Stimulated activated CD4-positive, alpha-beta T cell treated with anti-CD3 and anti-CD28 coated beads, Interleukin-1b, Interleukin-23, amount 100 ng/mL, for 1 hour (primary cell): ENCODE measurements at places on chromosomes 4 and X.

DNA sequence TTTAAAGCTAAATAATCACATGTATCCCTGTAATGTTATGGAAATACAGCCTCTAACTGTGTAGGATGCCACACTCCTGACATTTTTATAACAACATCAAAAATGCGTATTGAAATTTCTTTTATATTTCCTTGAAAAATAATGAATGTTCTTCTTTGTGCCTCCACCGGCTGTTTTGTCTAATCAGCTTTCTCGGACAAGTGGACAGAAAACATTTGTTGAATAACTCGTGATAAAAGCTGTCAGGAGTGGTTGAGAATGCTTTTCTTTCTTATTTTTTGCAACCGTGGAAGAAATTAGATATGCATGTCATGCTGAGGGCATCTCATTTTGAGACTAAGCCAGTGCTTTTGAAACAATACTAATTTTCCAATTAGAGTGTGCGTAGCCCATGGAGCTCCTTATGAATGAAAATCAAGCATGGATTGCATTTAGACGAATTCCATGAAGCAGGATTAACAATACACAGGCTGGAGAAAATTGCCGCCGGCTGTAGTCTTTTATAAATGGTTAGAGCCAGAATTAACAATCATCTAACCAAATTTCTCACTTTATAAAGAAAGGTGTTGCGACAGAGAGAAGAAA is 614.5 kb upstream of the LCORL start:
- no peak for DNase-seq

- no peak for DNase-seq
Measured at GRCh38 chr4:75007891-75008290, 75.0 kb downstream of the PARM1 start.

- no peak for DNase-seq
Measured at GRCh38 chr4:176784816-176785215, 7.9 kb downstream of the VEGFC start.

DNA sequence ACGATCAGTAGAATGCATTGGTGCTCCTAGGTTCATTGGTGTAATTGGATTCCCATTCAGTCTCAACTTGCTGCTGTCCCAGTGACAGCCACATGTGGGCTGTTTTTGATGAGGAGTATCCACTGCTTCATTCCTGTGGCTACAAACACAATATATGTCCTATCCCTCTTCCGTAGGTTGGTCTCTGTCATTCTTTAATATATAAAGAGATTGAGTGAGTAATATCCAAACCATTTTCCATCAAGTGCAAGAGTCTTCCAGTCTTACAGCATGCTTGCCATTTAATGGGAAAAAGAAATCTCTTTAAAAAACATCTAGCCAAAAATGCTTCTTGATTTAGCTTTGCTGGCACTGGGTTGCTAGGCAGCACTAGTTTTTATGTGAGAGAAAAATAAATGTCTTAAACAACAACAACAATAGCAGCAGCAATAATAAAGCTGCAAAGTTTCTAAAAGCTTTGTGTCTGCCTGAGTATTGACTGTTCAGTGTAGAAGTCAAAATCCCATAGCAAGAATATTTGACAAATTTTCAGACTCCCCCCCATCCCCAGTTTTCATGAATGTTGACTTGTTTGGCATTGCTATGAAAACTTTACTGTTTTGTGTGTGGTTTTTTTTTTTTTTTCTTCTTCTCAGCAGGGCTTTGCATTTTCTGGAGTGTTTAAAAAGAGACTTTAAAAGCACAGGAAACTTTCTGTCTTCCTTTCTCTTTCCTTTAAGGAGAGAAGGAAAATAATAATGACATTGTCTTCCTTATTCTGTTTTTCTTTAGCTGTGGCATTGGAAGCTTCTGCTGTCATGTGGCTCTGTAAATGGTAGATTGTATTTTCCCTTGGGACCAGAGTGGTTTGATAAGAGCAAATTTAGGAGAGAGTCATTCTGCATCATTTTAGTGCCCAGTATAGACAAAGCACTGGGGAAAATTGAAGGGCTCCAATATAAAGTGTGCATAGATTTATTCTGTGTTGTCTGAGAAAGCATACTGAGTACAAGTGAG is 244.3 kb downstream of the ARHGAP10 start:
- DNase-seq: no peak

GRCh38 chr4:23235628-23236390 is 543.1 kb downstream of the GBA3 start:
- no peak for DNase-seq

DNA sequence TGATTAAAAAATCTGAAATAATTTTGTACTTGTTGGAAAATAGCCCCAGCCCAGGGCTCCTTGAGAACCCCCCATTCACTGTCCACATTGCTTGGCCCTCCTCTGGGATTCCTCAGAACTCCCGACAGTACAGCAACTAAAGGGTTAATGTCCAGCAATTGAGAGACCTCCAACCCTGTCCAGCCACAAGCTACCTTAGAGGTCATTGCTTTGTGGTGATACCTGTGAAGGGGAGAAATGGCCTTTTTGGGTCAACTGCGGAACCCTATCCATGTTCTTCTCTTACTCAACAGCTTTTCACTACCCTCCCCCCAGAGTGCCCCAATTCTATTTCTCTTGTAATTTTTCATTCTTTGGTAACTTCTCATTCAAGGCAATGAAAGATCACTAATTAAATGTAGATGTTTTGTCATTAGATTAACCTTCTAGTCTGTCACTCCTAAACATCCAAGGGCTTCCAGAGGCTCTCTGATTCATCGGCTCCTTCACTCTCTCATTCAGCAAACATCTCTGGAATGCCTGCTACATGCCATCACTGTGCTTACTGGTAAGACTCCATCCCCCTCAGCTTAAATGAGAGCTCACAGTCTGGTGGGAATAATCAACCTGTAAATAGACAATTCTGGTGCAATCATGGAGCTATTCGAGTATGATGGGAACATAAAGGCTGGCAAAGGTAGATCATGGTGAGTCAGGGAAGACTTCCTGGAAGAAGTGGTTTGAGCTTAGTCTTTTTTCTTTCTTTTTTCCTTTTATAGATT is 241.4 kb upstream of the PGRMC2 start:
- no peak for DNase-seq

- DNase-seq: no peak
Measured at GRCh38 chrX:121256647-121257046, 209.2 kb downstream of the GLUD2 start.

GRCh38 chrX:20974326-20974725 is 399.9 kb upstream of the CNKSR2 start:
- no peak for DNase-seq

DNA sequence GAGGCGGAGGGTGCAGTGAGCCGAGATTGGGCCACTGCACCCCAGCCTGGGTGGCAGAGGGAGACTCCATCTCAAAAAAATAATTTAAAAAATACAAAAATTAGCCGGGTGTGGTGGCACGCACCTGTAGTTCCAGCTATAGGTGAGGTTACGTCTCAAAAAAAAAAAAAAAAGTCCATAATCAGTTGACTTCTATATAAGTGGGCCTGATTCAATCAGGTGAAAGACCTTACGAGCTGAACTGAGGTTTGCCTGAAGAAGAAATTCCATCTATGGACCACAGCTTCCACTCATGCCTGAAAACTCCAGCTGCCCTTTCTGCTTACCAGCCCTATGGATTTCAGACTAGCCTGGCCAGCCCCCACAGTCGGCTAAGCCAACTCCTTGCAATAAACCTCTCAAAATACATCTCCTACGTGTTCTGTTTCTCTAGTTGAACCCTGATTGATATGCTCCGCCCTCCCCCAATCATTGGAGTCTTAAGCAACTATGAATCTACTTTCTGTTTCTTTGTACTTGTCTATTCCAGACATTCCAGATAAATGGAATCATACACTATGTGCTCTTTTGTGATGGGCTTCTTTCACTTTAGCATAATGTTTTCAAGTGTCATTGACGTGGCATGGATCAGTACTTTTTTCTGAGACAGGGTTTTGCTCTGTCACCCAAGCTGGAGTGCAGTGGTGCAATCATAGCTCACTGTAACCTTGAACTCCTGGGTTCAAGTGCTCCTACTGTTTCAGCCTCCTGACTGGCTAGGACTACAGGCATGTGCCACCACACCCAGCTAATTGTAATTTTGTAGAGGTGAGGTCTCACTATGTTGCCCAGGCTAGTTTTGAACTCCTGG is 36.6 kb downstream of the SAT1 start:
- DNase-seq: no peak

DNA sequence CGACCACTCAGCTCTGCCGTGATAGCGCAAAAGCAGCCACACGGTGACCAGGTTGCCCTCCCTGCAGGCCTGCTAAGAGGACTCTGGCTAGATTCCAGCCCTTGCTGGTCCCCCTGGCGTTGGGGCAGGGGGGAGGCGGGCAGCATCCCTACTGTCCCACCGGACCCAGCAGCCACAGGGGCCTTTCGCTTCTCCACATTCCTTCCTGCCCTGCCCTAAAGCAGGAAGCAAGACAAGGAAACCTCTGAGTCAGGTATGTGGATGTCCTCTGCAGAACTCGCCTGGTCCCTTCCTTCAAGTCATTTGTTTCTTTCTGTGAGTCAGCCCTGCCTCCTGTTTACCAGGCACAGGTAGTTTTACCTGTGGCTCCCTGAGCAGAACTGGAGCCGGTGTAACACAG is 60.2 kb upstream of the CLDN34 start:
- no peak for DNase-seq

- no peak for DNase-seq
Measured at GRCh38 chr4:32455231-32455630, 1735.1 kb downstream of the PCDH7 start.

DNA sequence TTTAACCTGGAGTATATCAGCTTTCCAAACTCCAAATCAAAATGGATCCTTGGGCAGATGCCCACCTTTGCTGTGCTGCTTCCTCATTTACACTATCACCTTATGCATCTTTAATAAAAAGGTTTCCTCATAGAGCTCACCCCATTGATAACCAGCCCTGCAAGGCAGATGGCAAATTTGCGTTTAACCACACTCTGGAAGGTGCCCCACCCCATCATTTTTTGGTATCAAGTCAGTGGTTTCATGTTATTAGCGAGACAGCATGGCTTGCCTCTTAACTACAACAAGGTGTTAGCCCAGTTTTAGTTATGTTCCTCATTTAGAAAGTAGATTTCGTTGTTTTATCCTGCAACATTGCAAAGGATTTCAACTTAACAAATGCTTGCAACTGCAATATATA is 214.0 kb upstream of the WDFY3 start:
- DNase-seq: no peak

DNA sequence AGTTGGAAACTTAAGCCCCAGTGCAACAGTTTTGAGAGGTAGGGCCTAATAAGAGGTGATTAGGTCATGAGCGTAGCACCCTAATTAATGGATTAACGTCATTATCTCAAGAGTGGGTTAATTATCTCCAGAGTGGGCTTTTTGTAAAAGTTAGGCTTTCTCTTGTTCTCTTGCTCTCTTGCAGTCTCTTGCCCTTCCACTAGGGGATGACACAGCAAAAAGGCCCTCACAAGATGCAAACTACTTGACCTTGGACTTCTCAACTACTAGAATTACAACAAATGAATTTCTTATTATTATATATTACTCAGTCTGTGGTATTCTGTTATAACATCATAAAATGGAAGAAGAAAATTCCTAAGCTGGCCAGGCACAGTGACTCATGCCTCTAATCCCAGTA is 22.1 kb upstream of the NDST3 start:
- no peak for DNase-seq

- DNase-seq: no peak
Measured at GRCh38 chr4:139655116-139655515, 10.5 kb upstream of the MGST2 start.

DNA sequence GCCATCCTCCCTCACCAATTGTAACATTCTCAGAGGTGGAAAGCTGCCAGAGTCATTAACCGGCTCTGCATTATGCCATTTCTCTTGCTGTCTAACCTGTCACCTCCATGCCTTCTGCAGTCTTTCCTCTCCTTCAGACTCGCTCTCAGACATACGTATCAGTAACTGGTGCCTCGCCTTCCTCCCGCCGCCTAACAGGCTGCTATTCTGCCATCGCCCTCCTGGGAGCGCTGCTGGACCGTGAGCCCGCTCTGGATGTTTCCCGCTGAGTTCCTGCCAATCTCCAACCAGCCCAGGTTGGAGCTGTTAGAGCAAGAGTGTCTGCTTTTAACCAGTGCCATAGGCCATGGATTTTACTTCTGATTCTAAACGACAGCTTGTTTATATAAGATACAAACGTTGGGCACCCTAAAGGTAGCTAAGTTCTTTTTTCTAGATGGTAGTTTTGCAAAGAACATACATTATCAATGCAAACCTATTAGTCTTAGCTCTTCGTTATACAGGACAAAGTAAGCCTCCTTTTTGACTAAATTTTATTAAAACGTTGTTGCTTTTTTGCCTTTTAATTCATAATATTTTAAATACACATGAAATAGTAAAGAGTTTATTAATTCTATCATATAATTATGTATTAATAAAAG is 59.5 kb upstream of the NEIL3 start:
- peak; percentile 21 for DNase-seq

- DNase-seq: no peak
Measured at GRCh38 chrX:105462186-105462585, 241.7 kb upstream of the TEX13A start.

- DNase-seq: no peak
Measured at GRCh38 chr4:26325191-26325590, 4.4 kb downstream of the RBPJ start.

- no peak for DNase-seq
Measured at GRCh38 chrX:12471061-12471460, 320.2 kb upstream of the PRPS2 start.

GRCh38 chr4:81491943-81492342 is 20.2 kb upstream of the RASGEF1B start:
- no peak for DNase-seq

GRCh38 chr4:127856813-127857447 is 23.8 kb upstream of the PLK4 start:
- DNase-seq: no peak

DNA sequence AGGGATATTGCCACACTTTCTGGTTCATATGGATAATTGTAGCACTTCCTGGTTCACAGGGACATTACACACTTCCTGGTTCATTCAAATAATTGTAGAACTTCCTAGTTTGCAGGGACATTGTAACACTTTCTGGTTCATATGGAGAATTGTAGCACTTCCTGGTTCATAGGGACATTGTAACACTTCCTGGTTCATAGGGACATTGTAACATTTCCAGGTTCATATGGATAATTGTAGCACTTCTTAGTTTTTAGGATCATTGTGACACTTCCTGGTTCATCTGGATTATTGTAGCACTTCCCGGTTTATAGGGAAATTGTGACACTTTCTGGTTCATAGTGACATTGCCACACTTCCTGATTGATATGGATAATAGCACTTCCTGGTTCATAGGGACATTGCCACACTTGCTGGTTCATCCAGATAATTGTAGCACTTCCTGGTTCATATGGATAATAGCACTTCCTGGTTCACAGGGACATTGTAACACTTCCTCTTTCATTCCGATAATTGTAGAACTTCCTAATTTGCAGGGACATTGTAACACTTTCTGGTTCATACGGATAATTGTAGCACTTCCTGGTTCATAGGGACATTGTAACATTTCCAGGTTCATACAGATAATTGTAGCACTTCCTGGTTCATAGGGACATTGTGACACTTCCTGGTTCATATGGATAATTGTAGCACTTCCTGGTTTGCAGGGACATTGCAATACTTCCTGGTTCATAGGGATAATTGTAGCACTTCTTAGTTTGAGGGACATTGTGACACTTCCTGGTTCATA is 59.2 kb upstream of the CD99 start:
- DNase-seq: no peak
